ENCODE measurements at places on chromosomes 3 and 15.
A peak's percentile ranks its signal among the peaks of the same experiment; 100 is the strongest.

- DNase-seq, result peak; percentile 63
Observed at GRCh38 chr3:8506571-8507061, 5.0 kb downstream of the LMCD1 start.

GRCh38 chr3:114649331-114649730, 355.5 kb downstream of the TIGIT start:
- no peak for DNase-seq

DNA sequence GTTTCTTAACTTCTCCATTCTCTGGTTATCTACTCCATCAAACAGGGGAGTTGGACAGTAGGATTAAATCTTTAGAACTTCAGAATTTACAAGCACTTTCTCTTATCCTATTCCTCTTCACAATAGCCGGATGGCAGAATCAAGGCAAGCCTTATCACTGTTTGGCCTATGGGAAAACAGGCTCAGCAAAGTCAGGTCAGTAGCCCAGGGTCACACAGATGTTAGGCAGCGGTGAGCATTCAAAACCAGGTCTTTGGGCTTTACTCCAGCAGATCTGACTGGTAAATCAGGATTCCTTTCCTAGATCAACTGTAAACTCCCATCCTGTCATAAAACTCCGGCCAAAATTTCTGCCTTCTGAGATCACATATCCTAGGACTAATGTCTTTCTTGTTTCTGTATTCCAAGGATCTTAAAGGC, 258.4 kb downstream of the OPA1 start:
- DNase-seq, result no peak

- no peak for DNase-seq
Observed at GRCh38 chr15:66760097-66760967, 58.3 kb downstream of the SMAD6 start.

- no peak for DNase-seq
Observed at GRCh38 chr3:59872128-59872527, 822.3 kb upstream of the CFAP20DC start.

DNA sequence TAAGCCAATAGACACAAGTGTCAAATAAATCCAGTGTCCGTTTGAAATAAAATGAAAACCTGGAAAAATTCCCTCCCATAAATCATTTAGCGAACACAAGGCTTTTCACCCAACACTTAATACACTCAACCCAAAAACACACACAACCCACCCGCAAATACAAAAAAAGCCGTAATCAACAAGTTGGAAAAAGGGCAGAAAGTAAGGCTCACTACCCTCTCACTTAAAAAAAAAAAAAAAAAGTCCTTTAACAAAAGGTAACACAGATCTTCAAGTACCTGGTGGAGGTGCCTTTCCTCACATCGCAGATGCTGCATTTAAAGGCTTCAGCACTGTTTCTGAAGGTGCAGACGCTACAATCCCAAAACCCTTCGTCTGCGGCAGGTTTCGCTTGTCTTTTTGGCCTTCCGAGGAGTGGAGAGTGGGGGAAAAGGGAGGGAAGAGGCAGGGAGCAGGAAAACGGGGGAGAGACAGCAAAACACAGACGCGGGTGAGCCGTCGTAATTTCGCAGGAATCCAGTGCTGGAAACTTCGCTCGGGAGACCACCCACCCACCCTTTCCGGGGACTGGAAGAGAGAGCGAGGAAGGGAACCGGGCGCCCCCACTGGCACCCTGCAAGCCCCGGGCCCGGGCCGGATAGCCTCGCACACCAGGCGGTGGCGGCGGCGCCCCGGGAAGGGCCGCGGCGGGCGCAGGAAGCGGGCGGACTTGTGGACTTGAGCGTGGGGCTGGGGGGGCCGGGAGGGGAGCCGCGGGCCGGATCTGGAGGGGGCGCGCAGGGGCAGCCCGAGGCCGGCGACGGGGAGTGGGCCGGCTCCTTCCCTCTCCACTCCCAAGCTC, 401.8 kb downstream of the SHQ1 start:
- DNase-seq, result peak; percentile 43

DNA sequence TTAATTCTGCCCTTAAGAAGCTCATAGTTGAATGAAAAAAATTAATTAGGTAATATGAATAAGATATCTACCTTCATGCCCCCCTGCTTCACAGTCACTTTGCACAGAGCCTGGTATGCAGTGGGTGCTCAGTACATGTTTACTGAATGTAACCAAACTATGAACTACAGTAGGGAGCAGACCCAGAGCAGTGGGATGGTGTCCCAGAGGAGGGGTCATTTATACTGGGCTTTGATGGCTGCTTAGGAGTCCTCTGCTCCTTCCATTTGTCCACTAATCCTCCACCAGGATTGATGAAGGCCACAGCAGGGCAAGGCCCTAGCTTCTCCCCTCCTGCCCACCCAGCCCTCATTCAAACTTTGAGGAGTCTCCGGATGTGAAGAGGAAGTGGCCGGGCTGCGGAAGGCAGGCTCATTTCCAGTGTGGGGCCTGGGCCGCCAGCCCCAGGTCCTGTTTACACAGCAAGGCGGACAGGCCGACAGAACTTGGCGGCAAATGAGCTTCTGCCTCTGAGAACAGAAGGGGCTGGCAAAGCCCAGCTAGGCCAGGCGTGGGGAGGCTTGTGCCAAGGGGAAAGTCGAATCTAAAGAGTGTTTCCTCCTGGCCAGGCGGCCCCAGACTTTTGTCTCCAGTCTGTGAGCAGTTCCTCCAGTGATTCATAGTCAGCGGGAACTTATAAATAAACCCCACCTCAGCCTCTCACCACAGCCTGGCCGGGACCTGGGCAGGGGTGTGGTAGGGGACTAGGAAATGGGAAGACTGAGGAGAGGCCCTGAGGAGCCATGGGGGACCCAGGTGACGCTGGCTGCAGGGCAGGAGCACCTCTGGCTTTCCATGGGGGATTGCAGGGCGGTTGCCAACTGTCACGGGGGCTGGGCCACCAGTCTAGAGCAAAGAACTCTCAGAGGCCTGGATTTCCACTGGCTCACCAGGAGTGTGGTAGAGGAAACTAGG, 51.6 kb upstream of the LCTL start:
- DNase-seq, result peak; percentile 94

DNA sequence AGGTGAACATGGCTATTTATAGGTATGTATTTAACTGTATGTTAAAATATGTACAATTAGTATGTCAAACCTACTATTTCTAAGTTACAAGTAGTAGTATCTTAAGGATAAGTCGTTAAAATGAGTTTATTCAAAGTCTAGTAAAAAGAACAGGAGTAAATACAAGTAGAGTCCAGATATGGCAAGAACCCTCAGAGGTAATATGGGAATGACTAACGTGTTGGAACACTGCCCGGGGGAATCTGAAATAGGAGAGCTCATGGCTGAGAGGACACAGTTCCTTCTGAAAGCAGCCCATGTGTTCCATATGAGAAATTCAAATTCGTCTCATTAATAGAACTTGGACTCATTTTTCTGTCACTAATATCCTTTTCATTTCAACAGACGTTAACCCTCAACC, 158.8 kb downstream of the CLSTN2 start:
- DNase-seq, result peak; percentile 62

- DNase-seq, result peak; percentile 48
Observed at GRCh38 chr15:70473581-70474370, 289.6 kb downstream of the UACA start.

DNA sequence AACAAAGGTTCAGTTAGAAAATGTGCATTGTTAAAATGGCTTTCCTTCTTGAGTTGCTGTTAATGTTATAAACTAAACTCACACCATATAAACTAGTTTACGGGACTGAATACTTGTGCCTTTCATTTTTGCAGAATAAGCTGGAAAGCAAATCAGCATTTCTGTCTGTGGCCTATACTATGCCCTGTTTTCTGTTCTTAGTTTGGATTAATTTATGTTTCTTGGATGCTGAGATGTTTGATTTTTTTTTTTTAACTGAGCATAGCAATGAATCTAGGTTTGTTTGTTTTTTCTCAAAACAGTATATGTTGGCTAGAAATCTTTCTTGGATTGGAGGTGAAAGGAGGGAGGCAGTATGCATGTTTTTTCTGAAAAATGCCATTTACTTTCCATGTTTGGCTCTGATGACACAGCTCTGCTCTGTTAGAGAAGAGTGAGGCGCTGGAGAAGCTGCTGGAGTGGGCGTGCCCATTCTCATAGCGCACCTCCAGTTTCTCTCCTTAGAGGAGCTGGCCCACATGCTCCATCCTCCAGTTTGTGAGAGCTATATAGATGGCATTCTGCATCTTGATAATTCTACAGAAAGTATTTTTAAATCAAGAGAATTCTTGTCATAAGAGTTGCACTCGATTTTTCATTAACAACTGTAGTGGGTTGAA, 423.6 kb upstream of the TPM1 start:
- no peak for DNase-seq

DNA sequence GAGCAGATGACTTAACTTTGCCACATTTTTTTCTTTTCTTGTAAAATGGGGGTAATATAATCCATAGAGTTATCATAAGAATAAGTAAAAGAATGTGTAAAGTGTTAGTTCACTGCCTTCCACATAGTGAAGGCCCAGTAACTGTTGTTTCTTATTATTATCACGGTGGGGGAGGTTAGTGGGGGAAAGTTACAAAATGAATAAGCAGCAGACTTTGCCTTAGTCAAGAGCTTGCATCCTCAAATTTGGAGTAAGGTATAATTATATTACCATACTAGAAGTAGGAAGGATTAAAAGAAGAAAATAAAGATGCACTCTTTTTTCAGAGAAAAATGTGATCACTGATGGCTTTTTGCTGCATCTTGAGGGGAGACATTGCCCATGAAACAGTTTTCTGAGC, 247.6 kb downstream of the PTPRG start:
- DNase-seq, result peak; percentile 32
